ENCODE measurements at places on chromosomes 12 and 14. TPM values are rescaled to one million over a fixed set of nuclear protein-coding genes. Genes with fewer than 3 reads are reported as not detected.

DNA sequence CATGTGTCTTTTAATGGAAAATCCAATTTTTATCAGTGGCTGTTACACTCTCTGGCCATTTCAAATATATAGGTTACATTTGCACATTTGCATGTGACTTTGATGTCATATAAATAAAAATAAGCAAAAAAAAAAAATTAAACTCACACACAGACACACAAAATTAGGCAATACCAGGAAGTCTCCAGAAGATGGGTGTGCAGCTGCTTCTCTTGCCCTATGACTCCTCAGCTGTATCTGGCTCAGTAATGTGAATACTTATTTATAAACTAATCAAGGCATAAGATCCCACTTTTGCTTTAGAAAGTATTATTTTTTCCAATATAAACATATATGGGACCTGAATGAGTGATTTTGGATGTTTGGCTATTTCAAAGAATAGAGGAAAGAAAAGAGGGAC is 461.1 kb downstream of the LRIG3 start:
- DNase-seq = no peak

DNA sequence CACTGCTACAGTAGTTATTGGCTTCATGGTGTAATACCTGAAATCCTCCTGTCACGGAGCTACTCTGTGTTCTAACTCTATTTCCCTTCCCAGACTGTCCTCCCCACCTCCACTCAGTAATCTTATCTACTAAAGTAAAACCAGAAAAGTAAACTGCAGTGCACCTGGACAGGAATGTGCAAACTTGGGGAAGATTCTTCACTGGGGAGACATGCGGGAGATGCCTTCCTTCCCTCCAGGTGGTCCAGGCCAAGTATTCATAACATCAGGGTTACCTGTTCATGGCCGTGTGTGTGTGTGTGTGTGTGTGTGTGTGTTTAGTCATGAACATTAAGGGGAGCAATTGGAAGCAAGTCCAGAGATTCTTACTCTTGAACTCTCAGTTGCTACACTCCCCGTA is 84.1 kb downstream of the IFNG start:
- no peak for DNase-seq

- no peak for DNase-seq
These were observed 50.6 kb downstream of the LRCOL1 start for GRCh38 chr12:132559652-132560363.

- no peak for DNase-seq
These were observed 778.2 kb upstream of the FLRT2 start for GRCh38 chr14:84751745-84752144.

Gene C12orf50
- not detected for total RNA-seq

Gene SYCP3
- 0.27 TPM for total RNA-seq
